Brain microvascular endothelial cell (primary cell): ENCODE measurements at places on chromosomes 1 and 21.
A peak's percentile ranks its signal among the peaks of the same experiment; 100 is the strongest.

- DNase-seq: peak; percentile 66
These were observed 16.5 kb downstream of the ZNF697 start for GRCh38 chr1:119631433-119632102.

GRCh38 chr1:212166644-212167043 lies 118.6 kb upstream of the PPP2R5A start:
- no peak for DNase-seq

DNA sequence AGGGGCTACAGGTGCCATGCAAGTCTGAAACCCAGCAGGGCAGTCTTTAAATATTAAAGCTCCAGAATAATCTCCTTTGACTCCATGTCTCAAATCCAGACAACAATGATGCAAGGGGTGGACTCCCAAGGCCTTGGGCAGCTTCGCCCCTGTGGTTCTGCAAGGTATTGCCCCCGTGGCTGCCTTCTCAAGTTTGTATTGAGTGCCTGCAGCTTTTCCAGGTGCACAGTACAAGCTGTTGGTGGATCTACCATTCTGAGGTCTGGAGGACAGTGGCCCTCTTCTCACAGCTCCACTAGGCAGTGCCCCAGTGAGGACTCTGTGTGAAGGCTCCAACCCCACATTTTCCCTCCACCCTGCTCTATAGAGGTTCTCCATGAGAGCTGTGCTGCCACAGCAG lies 3.7 kb upstream of the MROH9 start:
- DNase-seq: no peak

DNA sequence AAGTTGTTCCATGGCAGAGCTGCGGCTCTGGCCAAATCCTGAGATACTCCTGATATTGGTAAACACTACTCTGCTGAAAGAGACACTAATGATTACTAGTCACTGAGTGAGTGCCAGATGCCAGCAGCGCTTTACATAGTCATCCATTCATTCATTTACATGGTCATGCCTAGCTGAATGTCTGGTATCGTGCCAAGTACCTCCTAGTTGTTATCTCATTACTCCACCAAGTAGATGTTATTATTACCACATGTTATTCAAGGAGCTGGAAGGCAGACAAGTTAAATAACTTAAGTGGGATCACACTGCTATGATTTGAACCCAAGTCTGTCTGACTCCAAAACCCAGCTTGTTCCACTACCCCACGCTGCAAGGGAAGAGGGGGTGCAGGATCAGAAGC lies 4.7 kb downstream of the OLFML2B start:
- peak; percentile 80 for DNase-seq

DNA sequence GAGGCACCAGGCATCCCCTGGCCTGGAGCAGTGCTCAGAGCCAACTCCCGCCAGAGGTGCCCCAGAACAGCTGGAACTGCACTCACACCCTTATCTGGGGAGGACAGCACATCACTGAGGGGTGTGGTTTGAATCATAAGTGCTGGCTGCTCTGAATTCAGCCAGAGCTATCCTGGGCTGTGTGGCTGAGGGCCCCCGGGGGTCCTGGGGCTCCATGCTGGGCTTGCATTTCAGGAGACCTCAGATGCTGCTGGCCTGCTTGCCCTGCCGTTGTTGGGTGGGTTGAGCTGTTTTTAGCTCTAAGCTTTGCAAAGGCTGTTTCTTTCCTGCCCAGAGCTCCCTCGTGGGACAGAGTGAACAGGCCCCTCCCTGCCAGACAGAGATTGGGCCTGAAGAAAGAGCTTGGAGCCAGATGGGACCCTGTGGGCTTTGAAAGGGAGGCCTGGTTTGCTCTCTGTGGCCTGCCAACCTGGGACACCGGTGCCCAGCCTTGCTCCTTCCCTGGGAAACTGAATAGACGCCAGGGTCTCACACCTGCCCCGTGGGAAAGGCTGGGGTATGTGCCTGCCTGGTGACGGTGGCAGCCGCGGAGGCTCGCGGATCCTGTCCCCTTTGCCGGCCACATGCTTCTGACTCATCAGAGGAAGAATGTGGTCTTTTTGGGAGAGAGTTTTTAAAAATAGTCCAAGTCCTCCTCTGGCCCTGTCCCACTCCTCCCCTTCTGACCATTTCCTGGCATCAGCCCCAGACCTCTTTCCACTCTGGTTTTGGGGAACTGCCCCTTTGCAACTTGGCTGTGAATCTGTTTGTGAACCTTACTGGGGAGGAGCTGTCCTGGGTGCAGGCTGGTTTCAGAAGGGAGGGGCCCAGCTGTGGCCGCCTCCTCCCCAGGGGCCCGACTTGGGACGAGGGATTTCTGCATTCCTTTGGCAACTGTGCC lies 30.0 kb downstream of the ARHGEF10L start:
- peak; percentile 61 for DNase-seq

DNA sequence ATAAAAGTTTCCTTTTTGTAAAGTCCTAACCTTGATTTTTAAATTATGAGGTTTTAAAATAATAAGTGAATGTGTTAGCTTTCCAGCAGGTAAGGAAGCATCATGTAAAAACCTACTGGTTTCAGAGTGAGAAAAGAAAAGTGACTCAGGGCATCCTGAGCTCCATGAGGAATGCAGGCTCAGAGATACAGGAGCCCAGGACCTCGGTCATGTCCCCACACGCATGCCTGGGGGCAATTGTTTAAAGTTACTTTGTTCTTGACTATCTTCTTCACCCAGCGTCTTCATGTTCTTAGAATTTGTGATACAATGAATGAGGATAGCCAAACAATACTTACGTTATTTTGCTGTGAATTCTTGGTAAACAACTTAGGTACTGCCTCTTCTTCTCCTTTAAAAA lies 117.4 kb upstream of the PLPPR5 start:
- no peak for DNase-seq

GRCh38 chr1:175479521-175480342 lies 263.7 kb downstream of the TNR start:
- peak; percentile 3 for DNase-seq

DNA sequence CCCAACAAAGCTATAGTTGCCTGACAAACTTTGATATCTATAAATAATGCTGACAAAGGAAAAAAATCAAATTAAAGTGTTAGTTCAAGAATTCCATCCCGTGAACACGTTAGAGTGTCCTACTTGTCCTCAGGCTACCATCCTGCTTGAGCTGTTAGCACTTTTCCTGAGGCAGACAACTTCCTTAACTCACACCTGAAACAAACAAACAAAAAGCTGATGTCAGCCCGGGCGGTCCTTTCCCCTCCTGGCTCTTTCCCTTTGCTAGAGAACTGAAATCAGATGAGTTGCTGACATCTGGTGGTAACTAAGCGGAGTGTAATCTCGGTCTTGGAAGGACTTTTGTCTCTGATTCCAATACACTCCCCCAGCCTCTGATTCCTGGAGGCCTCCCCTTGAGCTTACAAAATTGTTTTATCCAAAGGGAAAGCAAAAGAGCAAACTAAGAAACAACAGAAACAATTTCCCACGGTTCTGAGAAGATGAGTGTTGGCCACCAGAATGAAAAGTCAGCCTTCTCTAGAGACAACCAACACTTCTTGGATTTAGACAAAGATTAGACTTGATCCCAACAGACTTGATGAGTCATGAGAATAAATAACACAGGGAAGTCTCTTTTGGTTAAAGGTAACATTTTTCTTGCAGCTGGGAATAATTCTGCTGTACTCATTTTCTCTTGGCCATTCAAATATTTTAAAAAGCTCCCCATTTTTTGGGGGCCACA lies 135.4 kb downstream of the PROX1 start:
- peak; percentile 38 for DNase-seq

GRCh38 chr21:32426592-32427051 lies 14.1 kb downstream of the EVA1C start:
- no peak for DNase-seq

- peak; percentile 9 for DNase-seq
These were observed 5.5 kb upstream of the PIK3R3 start for GRCh38 chr1:46137916-46138315.

DNA sequence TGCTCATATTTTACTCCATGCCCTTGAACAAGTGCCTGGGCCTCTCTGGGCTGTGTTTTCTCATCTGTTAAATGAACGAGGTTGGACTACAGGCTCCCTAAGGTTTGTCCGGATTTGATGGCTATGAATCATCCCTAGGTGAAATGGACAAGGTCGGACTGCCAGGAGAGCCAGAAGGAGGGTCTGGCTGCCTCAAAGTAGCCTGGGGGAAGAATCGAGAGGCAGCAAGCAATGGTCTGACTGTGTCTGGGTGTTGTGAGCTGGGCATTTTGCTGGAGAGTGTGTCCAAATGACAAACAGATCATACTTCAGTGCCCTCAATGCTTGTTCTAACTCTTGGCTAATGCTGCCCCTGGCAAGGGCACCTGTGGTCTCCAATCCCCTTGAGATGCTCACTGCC lies 730.9 kb downstream of the PTPRU start:
- no peak for DNase-seq

- no peak for DNase-seq
These were observed 4.2 kb downstream of the S100A6 start for GRCh38 chr1:153531638-153532037.

GRCh38 chr21:43597052-43597451 lies 62.2 kb downstream of the HSF2BP start:
- peak; percentile 87 for DNase-seq

GRCh38 chr1:37259019-37259418 lies 215.4 kb upstream of the ZC3H12A start:
- DNase-seq: no peak

GRCh38 chr1:9186082-9186859 lies 48.3 kb upstream of the H6PD start:
- DNase-seq: no peak

GRCh38 chr1:40160806-40161124 lies 422 bp upstream of the RLF start:
- no peak for DNase-seq

GRCh38 chr1:4075436-4076225 lies 175.6 kb upstream of the C1orf174 start:
- no peak for DNase-seq

GRCh38 chr1:100535264-100535663 lies 2.7 kb upstream of the GPR88 start:
- DNase-seq: no peak

- no peak for DNase-seq
These were observed 481.4 kb downstream of the SETD4 start for GRCh38 chr21:35578831-35579471.

GRCh38 chr1:223142795-223143536 lies at the start of gene TLR5:
TSS of gene TLR5 (minus strand) at chr1:223143248. CDS start at chr1:223113031, 30,217 bp downstream.
- DNase-seq: peak; percentile 29

DNA sequence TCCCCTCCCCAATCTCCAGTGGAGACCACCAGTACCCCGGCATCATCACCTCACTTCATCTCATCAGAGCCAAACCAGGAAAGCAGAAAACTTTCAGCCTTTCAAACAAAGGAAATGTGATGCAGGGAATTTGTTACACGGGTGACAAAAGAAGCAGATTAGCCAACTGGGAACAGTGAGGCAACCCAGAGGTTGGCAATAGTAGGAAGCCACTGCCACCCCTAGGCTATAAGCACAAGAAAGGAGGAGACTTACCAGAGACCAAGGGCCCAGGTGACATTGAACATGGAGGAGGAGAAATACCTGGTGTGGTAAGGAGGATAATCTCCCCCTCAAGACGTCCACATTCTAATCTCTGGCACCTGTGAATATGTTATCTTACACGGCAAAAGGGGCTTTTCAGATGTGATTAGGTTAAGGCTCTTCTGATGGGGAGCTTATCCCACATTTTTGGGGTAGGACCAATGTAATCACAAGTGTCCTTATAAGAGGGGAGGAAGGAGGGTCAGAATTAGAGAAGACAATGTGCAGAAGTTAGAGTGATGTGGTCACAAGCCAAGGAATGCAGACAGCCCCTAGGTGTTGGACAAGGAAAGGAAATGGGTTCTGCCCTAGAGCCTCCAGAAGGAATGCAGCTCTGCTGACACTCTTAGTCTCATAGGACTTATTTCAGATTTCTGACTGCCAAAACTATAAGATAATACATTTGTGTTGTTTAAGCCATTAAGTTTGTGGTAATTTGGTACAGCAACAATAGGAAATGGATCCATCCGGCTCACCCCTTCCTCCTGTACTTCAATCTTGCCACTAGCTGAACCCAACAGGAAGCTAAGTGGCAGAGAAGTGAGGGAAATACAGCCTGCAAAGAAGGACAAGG lies 83.6 kb upstream of the VAV3 start:
- DNase-seq: no peak

- DNase-seq: no peak
These were observed 3.5 kb downstream of the GNAT2 start for GRCh38 chr1:109615879-109616278.

GRCh38 chr1:223320959-223321358 lies 43.0 kb downstream of the SUSD4 start:
- DNase-seq: no peak

DNA sequence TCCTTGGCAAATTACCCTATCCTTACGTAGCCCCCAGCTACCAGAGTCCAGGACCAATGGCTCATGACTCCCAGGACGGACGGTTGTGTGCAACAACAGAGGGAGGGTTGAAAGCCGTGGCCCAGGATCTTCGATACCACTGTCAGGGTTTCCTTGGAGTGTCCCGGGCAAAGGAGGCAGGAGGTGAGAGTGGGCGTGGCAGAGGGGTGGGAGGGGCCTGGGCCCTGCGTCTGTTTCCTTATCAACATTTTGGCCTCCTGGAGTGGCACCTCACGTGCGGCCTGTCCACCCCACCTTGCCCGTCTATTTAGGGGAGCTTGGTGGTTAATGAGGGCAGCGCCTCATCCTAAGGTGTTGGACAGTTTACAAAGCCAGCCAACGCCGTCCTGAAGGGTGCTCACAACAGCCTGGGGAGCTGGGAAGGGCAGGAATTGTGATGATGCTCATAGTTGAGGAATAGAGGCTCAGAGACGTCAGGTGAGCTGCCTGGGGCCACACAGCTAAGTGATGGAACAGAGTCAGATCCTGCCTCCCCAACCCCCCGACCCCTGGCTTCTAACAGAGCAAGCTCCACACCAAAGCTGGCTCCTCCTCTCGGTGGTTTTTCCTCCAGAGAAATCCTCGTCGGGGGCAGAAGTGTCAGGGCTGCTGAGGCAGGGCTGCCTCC lies 17.4 kb upstream of the ARHGEF10L start:
- DNase-seq: no peak

GRCh38 chr1:93729502-93729901 lies 47.9 kb upstream of the BCAR3 start:
- DNase-seq: no peak

GRCh38 chr1:107649023-107649422 lies 316.0 kb downstream of the VAV3 start:
- no peak for DNase-seq

DNA sequence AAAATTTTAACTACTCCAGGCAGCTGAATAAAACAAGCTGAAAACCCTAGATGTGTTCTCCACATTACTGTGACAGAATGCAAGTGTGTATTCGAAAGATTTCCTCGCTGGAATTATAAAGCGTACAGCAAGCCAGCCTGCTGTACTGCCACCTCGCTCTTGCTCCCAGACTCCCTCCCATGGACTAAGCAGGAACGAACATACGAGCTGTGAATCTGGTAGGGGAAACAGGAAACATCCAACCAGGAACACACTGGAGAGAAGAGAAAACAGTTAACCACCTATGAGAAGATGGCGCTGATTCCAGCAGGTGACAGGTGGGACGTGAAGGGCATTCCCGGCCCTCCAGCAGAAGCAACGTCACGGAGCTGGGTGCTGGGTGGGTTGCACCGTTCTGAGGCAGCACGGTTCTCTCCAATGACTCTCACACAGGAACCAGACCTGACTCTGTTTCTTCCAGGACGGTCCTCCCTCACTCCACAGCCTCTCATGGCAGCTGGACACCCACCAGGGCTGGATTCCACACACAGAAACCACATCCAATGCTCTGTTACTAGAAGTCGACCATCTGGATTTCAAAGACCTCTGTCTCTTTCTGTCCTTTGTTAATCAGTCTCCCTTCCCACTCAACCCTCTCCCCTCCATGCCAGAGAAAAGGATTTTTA lies 219.2 kb downstream of the RERE start:
- peak; percentile 49 for DNase-seq

- no peak for DNase-seq
These were observed 951 bp downstream of the SYDE2 start for GRCh38 chr1:85199667-85200462.

GRCh38 chr21:42315296-42315891 lies at the start of gene TFF3:
TSS of gene TFF3 (minus strand) at chr21:42315409. CDS start at chr21:42315374, 35 bp downstream.
- DNase-seq: no peak
